Activated CD8-positive, alpha-beta T cell treated with anti-CD3 and anti-CD28 coated beads, Interleukin-2, amount 10 ng/mL, durations not matched to agents 7 days and 5 days (primary cell): ENCODE measurements at places on chromosomes 4 and X. TPM values are rescaled to one million over a fixed set of nuclear protein-coding genes. Genes with fewer than 3 reads are reported as not detected.

The BEND2 gene
- total RNA-seq = not detected

- DNase-seq = no peak
Measured at GRCh38 chrX:150100261-150100660, 162.0 kb upstream of the EOLA2 start.

GRCh38 chr4:46852800-46853199, 56.2 kb downstream of the COX7B2 start:
- no peak for DNase-seq

The EPGN gene
- not detected for total RNA-seq

The CTAG1B gene
- not detected for total RNA-seq

GRCh38 chr4:109826719-109827118, 1.1 kb upstream of the RRH start:
- no peak for DNase-seq

The CYTL1 gene
- not detected for total RNA-seq

DNA sequence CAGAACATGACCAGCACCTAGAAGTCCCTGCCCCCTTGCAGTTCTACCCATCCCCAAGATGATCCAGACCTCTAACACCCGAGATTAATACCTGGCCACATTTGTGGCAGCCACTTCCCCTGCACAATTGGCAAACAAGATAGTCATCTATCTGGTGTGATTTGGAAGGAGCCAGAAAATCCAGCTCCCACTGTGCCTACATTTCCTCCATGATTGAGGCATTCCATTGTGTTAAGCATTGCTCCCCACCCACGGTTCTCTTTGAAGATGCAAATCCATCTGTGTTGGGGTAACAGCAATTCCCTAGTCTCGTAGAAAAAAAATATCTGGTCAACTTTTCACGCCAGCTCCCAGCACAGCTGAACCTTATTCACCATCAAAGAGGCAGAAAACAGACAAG, 405.0 kb downstream of the BCOR start:
- no peak for DNase-seq

GRCh38 chr4:23260511-23260910, 567.8 kb downstream of the GBA3 start:
- DNase-seq = no peak

DNA sequence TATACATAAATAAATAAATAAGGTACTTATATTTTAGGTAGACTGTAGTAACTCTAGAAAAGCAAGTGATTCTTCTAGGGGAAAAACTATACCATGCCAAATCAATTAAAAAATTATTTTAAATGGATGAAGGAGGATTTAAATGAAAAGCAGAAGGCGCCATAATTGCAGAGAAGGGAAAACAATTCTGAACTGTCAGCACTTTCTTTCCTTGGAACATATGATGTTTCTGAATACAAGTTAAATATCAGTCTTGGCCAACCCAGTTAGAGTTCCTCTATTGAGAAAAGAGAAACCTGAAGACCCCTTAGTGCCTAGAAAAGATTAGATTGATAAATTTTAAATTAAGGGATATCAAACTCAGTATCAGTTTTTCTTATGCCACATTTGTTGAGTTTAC, 75.8 kb downstream of the ADAM29 start:
- DNase-seq = no peak

DNA sequence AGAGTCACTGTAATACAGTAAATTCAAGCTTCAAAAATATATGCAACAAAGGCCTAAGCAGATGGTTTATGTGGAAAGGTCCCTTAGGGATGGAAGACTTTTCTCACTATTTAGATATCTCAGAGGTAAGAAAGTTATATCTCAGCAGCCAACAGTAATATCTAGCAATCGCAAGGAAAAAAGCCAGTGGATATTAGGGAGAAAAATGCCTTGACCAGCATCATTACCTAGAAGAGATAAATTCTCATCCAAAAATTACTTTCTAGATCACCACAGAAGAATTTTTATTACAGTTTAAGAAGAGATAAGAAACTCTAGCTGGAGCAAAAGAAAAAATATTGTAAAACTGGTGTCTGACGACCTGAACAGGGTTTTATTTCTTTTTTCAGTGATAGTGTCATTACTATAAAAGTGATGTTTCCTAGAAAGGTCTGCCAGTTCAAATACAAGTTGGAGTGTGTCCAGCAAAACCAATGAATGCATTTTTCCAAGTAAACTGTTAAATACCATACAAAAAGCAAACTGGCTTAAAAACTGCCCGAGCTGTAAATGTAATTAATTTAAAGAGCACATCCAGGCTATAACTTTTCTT, 100.0 kb downstream of the ATP11C start:
- DNase-seq = no peak

- peak; percentile 41 for DNase-seq
Measured at GRCh38 chrX:16671005-16671404, 21.0 kb downstream of the S100G start.

DNA sequence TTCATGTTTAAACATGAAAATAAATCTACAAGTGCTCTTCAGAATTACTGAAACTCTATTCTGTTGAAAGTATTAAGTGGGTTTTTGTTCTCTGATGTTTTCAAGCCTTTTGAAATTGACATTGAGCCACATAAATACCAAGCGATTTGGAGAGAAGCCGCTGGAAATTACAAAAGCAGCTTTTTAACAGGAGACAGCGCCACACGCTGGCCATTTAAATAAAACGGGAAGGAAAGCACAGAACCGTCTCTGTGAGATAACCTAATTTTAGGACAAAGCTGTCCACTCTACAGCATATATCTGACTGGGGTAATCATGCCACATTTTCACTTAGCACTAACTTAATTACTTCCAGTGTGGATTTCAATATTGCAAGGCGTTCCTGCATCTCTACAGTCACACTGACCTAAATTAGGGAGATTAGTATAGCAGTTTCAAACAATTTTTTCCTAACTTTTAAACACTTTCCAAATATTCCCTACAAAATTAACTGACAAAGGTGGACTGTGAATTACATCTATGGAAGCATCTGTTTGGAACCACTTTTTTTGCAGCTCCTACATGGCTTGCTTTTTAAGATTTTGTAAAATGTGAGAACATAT, 6.8 kb upstream of the ANOS1 start:
- DNase-seq = peak; percentile 25

The RRAGB gene
- total RNA-seq = 7.7 TPM

The EDNRA gene
- not detected for total RNA-seq

DNA sequence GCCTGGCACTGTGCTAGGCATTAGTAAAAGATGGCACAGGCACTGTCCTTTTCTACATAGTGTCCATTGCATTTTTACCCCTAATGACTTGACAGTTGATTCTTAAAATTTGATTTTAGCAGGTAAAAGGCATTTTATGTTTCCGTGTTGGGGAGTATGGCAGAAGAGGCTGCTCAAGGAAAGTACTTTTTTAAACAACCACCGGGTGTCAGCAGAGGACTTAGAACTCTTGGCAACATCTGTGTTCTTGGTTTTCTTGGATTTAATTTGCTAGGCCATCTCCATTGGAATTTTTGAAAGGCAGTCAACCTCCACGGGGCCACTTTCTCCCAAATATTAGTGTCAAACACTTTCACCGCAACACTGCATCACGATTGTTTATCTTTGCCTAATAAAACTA, 102.9 kb downstream of the TSPAN7 start:
- DNase-seq = peak; percentile 21

The TEX13C gene
- total RNA-seq = not detected

The HGFAC gene
- total RNA-seq = not detected

The PCDH10 gene
- total RNA-seq = not detected

The APLN gene
- total RNA-seq = 2.7 TPM

The WWC2 gene
- total RNA-seq = 0.21 TPM

- DNase-seq = no peak
Measured at GRCh38 chr4:12487000-12487399, 997.1 kb downstream of the RAB28 start.

The TMPRSS11D gene
- not detected for total RNA-seq

DNA sequence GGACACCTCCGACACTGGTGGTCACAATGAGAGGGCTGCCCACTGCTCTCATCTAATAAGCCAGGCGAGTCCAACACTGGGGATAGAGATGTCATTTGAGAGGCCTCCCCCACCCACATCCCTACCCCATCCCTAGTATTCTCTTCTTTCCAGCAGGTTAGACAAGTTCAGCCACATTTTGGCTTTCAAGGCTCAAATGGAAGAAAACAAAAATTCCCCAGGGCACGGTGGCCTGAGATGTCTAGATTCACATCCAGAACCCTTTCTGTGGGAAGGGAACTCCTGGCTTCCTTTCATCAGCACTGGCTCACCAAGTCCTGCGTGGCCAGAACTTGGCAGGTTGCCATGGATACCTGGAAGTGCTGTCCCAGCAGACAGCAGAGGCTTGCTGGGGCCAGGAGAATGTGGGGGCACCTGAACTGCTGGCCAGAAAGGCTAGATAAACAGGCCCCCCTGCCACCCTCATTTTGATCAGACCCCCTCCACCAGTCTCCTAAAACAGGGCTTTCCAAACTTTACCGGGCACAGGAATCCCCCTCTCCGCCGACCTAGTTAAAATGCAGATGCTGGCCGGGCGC, 1.3 kb upstream of the NYX start:
- DNase-seq = no peak

The XPNPEP2 gene
- 1.6 TPM for total RNA-seq

DNA sequence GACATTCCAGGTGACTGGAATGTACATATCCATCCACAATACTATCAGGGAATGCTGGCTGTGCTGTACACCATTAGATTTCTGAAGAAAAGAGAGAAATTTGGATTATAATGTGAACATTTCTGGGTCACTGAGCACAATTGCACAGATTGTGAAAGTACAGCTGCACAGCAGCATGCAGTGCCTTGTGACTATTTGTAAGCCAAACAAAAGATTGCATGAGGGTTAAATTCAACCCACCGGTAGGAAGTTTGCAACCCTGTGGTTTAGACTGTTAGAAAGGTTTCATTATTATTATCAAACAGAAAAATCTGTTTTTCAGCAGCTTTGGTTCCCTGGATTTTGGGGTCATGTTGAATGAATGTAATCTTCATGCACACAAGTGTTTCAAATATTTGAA, 24.5 kb downstream of the DDIT4L start:
- DNase-seq = peak; percentile 23

DNA sequence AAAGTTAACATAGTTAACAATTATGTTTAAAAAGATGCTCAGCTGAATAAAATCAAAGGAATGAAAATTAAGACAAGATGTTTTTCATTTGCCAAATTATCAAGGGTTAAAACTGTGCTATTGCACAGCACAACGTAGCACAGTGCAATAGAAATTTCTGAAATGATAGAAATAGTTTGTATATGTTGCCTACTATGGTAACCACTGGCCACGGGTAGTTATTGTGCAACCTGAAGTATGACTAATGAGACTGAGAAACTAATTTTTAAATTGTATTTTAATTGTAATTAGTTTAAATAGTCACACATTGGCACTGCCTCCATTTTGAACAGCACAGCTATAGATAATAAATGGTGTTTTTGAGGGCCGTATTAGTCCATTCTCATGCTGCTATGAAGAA, 343.1 kb upstream of the FAM241A start:
- no peak for DNase-seq
